ENCODE measurements at places on chromosomes 1 and 21.

GRCh38 chr1:37465593-37466517 is 8.5 kb upstream of the ZC3H12A start:
- no peak for DNase-seq

GRCh38 chr1:11499601-11500331 is 20.8 kb downstream of the DISP3 start:
- peak; percentile 12 for DNase-seq

DNA sequence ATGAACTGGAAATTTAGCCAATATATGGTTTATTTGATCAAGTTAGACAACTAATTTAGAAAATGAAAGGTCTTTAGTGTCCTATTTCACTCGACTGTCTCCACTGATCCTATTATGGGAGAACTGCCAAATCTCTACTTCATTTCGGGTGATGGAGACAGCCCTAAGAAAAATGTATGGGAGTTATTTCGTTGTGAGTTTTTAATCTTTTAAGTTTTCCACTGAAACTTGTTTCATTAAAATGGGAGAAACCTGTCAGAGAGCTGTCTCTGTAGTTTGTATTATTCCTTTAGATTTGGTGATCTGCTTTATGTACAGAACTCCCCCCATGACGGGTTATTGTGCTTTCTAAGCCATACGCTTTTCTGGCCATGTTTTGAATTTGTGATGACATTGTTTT is 899.7 kb downstream of the ADGRL2 start:
- DNase-seq, result no peak

- no peak for DNase-seq
These were observed 126.1 kb upstream of the CACHD1 start for GRCh38 chr1:64343823-64344190.

GRCh38 chr1:61046434-61046833 is 35.9 kb upstream of the NFIA start:
- no peak for DNase-seq
